ENCODE measurements at places on chromosomes 5 and 9.

DNA sequence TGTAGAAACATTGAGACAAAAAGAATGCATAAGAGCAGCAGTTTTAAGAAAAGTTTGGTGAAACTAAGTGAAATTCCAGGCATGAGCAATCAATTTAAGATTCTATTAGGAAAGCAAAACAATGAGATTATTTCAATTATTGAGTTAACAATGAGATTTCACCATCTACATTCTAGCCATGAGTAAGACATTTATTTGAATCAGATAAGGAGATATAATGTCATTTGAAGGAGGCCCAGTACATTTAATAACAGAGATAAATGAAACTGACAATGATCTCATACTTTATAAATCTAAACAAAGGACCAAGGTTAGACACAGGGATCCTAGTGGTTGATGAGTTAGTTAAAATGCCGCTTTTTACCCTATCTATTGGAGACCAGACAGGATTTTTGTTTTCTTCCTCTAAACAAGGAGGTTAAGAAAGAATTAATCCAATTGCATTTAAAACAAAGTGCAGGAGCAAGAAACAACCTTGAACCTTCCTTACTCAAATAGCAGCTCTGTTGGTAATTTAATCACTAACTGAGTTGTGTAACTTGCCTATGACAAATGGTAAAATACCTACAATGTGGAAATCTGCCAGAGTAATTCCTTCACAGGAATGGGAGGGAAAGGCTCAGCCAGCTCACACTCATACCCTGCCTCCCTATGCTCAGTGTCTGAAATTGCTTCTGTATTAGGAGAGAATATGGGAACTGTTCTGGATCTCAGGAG lies 103.5 kb upstream of the NR3C1 start:
- no peak for DNase-seq

DNA sequence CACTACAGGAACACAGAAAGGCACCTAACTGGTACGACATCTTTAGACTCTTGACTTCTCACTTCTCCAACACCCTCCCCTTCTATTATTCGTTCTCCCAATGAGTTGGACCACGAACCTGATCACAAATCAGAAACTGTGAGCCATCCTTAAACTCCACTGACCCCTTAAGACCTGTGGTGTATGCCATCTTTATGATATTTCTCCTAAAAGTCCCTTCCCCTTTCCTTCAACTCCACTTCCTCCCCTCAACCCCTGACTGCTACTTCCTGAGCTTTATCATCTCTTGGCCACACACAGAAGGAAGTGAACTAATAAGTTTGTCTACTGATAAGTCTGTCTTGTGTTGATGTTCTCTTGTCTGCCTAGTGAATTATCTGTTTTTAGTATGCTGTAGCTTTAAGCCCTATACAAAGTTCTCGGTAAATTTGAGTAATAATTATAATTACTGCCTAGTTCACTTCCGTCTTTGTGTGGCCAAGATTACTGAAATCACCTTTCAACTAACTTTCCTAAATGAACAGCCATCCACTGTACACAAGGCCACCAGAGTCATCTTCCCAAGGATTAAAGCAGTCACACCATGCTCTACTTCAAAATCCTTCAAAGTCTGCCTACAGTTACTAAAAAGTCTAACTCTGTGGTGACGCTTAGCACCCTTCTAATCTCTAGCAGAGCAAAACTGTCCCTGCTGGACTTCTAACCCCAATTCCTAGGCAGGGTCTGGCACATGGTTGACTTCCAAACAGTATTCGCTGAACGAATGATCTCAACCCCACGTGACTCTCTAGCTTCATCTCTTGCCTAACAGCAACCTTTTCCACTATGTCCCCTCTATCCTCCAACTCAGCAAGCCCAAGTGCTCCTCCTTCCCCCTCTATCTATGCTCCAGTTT lies 23.2 kb downstream of the ELOVL7 start:
- DNase-seq = no peak

DNA sequence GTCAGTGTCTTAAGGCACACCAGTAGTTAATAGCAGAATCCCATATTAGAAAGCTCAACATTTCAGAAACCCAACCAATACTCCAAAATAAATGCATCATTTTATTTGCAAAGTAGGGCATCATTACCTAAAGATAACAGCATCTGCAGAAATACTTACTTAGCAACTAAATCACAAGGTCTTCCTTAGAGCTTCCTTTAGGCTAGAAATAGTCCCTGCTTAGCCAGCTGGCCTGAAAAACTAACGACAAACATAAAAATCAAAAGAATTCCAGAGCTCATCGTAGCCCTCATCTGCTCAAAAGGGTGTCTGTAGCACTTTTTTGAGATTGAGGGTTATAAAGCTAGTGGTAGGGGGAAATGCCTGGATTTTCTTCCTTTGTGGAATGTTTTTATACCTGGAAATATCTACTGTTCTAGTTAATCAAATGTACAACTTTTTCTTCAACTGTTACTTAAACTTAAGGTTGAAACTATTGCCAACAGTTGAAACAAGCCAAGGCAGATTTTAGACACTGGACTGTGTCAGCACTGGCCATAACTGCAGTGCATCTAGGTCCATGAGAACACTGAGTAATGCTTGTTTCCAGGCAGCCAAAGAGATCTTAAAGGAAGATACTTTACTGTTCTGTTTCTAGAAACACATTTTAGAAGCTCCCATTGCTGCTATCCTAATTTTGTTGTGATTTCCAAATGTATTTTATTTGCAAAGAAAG lies 129.4 kb upstream of the RASA1 start:
- no peak for DNase-seq

GRCh38 chr9:136854842-136855460 lies 2.8 kb downstream of the MAMDC4 start:
- DNase-seq = no peak

- no peak for DNase-seq
Measured at GRCh38 chr5:134097211-134097749, 17.2 kb upstream of the TCF7 start.

DNA sequence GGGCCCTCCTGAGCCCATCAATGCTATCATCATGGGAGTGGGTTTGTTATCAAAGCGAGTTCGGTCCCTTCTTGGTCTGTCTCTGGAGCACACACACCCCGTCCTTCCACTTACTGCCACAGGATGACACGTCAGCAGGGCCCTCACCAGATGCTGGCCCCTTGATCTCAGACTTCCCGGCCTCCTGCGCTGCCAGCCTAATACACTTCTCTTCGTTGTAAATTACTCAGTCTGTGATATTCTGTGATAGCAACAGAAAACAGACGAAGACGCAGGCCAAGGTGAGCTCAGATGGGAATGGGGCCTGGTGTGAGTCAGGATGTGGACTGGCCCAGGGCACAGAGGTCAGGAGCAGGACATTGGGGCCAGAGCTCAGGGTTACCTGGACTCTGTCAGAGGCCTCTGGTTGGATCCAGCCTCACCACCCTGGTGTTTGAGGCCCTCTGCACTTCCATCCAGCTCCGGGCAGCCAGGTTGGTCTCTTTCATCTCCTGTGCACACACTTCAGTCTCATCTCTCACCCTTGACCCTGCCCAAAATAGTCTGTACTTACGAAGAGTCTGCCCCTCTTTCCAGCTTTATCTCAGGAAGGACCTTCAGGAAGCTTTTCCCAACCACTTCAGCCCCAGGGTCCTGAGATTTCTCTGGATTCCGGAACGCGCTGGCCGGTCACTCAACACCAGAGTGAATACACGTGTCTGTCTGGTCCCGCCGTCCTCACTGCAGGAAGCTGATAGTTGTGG lies 26.0 kb upstream of the CNOT6 start:
- DNase-seq = no peak

DNA sequence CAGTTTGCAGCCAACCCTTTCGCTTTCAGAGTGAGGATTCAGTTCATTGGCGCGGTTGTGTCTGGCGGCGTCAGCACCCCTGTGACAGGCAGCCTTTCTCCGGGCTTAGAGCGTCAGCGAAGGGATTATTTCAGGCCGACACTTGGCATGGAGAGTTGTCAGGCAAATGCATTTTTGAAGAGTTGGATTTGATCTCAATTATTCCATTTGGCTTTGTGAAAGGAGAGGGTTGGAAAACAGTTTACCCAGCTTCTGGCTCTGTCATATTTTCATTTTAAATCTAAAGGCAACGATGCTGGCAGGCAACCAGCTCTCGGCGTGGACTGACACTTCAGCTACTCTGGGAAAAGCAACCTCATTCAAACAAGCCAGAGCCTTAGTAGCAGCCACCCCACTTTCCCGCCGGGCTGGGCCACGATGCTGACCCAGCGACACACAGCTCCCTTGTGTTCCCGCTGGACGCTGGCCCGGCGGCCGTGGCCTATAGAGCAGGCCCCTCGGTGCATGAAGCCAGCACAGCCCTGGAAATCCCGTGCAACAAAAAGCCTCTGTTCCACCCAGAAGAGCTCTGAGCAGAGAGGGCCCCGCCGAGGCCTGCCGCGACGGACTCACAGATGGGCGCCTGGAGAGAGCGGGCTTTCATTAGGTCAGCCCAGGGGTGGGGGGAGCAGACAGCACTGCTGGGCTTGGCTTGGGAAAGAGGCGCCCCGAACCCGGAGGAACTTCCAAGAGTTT lies 28.9 kb upstream of the LPCAT1 start:
- no peak for DNase-seq

GRCh38 chr9:36301227-36301626 lies 43.0 kb upstream of the GNE start:
- DNase-seq = no peak

DNA sequence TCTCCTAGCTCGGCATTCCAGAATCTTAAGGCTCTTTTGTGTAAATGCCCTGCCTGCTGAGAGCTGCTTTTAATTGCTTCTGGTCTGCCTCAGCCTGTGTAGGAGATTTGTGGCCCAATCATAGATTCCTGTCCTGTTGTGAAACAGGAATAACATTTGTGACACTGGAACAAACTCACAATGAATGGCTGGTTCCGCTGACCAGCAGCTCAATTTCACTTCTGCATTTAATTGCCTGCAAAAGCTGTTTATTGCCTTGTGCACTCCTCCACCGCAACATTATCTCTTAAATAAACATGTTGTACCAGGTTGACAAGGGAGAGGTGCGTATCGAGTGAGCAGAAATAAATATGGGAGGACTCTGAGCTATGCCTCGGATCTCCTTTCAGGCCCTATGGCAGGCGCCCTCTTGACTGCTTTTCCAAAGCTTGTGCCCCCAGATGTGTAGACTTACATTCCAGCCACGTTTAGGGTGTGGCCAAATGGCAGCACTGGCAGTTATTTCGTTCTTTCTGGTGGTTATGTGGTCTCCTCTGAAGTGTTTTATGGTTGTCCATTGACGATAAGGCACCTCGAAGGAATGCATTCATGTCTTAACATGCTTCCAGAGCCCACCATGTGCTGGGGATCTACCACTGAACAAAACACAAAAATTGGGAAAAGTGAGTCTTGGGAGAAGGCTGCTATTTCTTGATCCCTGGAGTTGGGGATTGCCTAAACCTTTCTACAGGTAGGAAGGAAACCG lies 58.1 kb downstream of the DMRT1 start:
- no peak for DNase-seq

GRCh38 chr5:17316970-17317459 lies 99.6 kb downstream of the BASP1 start:
- no peak for DNase-seq

GRCh38 chr9:29245351-29245750 lies 1672.1 kb upstream of the C9orf72 start:
- DNase-seq = no peak

DNA sequence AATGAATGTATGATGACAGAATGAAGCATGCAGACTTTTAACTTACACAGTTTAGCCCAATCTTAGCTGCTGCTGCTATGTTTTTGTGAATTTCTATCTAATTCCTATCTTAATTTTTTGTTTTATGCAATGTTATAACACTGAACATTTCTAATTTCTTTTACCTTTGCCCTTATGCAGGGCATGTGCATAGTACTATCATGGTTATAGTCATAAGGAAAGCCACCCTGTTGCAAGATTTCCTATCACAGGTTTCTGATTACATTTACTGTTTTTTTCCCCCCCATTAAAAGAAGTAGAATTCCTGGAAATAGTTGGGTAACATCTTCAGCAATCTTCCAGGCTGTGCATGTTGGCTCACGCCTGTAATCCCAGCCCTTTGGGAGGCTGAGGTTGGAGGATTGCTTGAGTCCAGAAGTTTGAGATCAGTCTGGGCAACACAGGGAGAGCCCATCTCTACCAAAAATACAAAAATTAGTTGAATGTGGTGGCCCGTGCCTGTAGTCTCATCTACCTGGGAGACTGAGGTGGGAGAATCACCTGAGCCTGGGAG lies 164.4 kb downstream of the KDM4C start:
- no peak for DNase-seq

- DNase-seq = no peak
Measured at GRCh38 chr5:179146277-179146676, 86.1 kb downstream of the ZNF354C start.

- no peak for DNase-seq
Measured at GRCh38 chr5:159402311-159402710, 72.0 kb upstream of the IL12B start.

- DNase-seq = no peak
Measured at GRCh38 chr5:126106029-126106428, 317.2 kb upstream of the GRAMD2B start.

GRCh38 chr5:87900419-87900818 lies 368.2 kb downstream of the TMEM161B start:
- no peak for DNase-seq

DNA sequence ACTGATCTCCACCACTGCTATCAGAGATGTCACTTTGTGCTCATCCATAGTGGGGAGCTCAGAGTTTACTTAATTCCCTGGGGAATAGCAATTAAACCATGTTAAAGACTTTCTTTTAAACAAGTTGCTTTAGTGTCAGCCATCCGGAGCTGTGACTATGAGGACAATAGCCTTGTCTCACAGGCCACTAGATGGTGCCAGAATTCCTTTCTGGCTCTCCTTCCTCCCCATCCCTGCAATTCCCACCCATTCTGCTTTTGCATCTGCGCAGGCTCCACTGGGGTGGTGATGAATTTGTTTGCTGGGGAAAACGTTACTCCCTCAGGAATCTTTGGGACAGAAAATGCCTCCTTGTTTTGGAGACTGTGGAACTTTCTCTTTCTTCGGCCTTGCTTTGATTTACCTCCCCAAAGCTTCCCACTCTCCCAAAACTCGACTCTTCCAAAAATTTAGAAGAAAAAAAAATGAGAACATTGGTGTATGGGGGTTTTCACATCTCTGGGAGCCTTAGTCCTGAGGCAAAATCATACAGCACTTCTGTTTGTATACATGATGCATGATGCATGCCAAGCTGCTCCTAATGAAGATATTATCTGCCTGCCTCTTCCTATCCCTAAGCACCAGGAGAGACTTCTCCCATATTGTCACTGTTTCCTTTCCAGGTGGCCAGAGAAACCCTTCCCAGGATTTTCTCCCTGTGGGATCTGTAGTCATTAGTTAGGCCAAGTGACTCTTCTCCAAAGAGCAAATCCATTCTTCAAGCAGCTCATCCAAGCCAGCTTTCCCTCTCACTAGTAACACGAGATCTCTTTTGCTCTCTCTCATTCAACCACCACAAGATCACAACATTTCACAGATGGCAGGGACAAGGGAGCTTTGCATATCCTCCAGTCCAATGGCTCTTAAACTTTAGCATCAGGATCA lies 466.1 kb downstream of the TLR4 start:
- no peak for DNase-seq

DNA sequence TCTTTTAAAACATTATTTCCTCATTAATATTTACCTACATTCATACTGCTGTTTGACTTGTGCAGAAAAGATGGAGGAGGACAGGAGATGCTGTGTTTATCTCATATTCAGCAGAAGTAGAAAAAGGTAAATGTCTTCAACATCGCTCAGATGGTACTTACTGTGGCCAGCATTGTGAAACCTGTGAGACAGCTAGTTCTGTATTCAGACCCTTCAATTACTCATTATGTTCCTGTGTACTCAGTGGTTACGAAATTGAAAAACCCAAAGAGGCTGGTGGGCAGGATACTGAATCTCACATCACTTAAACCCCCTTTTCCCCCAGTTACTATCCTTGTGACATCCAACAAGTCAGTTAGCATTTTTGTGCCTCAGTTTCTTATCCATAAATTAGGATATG lies 216.0 kb downstream of the KDM4C start:
- DNase-seq = no peak

Data from stimulated activated CD8-positive, alpha-beta memory T cell treated with anti-CD3 and anti-CD28 coated beads, Interleukin-7, amount 100 ng/mL, for 4 hours (primary cell).